Hematopoietic multipotent progenitor cell (in vitro differentiated cells): ENCODE measurements at places on chromosomes 11 and 22.

- DNase-seq = no peak
Measured at GRCh38 chr11:134343646-134344045, 11.9 kb downstream of the GLB1L2 start.

DNA sequence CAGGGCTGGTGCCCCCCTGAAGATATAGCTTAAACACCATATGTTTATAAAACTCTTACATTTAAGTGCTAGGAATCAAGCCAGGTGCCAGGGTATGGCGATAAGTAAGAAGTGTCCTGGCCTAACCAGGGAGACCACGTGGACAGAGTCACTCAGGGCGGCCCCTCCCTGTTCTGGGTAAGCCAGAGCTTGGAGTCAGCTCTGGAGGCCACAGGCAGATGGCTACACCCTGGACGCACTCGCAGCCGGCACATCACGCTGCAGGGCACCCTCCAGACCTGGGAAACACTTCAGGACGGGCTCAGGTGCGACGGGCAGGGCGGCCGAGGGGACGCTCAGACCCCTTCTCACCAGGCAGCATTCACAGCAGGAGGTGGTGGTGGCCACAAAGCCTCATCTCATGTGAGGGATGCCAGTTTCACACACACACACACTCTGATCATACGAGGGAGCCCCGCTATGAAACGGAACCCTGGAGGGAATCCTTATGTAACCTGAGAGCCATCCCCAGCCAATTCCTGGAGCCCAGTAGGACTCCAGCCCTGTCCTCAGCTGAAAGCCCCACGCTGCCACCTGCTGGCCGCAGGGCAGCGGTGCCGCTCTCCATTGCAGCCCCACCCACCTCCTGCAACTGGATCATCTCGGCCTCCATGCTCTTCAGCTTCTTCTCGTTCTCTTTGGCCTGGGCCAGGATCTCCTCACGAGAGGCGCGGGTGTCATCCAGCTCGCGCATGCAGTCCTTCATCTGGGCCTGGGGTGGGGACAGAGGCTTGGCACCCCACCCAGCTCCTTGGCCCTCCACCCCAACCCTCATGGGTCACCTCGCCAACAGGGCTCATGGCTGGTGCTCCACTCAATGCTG is 33.4 kb downstream of the APOL1 start:
- peak; percentile 67 for DNase-seq

DNA sequence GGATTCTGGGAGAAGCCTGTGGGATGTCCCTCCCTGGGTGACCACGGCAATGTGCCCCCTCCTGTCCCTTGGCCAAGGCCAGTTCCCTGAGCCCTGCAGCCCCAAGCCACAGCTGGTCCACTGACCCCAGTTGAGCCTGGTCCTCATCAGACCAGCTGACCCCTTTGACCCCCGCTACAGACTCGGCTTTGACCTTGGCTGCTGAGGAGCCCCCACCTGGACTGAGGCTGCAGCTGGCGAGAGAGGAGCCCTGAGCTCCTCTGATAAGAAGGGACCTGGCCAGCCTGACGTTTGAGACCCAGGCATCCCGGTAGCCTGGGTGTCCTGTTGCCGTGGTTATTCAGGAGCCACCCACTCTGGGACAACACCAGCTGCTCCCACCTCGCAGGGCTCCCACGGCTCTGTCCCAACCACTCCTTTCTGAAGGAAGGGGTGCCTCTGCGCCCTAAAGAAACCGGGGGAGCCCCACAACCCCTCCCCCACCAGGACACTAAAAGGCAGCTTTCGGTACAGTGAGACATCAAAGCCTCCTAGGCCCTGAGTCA is 3.0 kb downstream of the ASCL2 start:
- no peak for DNase-seq

DNA sequence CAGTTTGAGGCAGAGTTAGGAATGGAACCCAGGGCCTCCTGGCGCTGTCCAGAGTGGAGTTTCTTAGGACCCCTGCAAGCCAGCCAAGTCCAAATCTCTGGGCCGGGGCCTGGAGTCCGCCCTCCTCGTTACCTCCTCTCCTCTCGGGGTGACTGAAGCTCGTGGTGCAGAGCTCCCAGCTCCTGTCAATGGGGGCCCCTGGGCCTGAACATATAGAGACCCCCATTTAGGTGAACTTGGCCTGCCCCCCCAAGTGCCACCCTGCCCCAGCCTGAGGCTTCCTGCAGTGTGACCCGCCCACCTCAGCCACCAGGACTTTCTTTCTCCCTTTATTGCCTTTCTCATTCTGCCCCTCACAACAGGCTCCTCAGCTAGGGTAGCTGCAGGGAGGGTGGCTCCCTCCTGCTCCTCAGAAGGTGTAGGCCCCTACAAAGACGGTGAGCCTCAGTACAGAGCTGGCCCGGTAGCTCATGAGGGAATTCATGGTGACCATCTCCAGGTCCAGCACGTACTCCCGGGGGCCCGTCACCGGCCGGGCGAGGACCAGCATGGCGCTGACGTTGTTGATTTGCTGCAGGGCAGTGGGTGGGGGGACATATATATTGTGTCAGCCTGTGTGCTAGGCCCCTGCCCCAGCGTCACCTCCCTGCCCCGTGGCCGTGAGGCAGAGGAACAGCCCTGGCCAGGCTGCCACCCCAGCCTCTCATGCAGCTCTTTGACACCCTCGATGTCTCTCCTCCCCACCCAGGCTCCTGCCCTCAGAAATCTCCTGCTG is 5.9 kb downstream of the EFEMP2 start:
- DNase-seq = no peak
